CD4-positive, alpha-beta T cell treated with Interleukin-12 subunit alpha and Interleukin-12 subunit beta, for 1 hour (primary cell): ENCODE measurements at places on chromosomes 7 and 10.

DNA sequence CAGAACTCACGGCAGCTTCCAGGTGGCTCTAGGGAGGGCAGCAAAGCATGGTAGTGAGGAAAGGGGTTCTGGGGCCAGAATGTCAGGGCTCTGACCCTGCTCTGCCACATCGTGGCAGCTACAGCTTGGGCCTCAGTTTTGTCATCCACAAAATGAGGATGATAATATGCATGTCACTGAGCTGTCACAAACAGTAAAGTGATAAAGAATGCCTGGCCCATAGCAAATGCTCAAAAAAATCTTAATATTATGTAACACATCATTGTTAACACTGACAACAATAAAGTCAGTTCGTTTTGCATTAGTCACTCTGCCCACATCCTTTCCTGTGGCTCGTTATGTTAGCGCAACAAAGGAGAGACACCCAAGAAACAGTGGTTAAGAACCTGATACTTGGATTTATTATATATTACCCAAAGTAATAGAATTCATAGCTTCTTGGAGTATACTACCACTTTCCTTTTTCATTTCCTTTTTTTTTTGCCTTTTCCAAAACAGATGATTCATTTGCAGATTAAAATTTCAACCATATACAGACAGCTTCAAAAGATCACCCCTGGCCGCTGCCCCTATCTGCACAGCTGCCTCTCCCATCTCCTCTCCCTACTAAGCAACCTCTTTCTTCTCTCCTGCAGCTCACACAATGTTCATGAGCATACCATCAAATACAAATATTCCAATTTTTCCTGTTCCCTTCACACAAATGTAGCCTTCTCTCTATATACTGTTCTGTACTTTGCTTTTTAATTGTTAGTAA is 45.5 kb upstream of the DDC start:
- DNase-seq, result peak; percentile 64

DNA sequence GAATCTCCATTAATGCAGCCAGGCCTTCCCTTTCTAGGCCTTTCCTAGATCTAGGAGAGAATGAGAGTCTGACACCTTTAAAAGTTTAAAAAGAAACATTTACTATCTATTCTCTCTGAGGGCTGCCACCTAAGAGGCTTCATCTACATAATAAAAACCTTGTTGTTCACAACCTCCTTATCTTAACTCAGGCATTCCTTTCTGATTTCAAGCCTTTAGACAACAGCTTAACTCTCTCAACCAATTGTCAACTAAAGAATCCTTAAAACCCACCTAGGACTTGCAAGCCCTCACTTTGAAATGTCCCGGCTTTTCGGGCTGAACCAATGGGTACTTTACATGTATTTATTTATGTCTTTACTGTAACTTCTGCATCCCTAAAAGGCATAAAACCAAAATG is 64.3 kb upstream of the RET start:
- no peak for DNase-seq

GRCh38 chr10:100433253-100434240 is 29.3 kb upstream of the WNT8B start:
- peak; percentile 94 for DNase-seq

GRCh38 chr10:132776186-132776585 is 9.8 kb downstream of the NKX6-2 start:
- DNase-seq, result no peak

DNA sequence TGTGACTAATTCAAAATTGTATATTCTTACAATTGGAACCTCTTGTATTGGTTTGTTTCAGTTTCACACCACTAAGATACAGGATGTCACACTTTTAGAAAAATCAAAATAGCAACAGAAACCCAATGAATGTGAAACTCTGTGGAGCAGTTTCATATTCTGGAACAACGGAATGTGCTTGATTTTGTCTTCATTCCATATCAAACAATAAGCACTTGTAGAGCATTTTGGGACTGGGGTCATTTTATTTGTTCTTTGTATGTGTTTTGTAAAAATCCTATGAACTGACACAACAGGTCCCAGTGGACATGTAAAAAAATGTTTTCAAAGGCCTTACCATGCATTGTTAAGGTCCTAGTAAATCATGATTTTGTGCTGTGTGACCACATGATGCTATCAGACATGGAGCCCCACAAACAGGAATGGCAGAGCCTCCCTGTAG is 123.1 kb downstream of the DKK1 start:
- no peak for DNase-seq

GRCh38 chr10:121138112-121138860 is 287.1 kb downstream of the WDR11 start:
- no peak for DNase-seq

DNA sequence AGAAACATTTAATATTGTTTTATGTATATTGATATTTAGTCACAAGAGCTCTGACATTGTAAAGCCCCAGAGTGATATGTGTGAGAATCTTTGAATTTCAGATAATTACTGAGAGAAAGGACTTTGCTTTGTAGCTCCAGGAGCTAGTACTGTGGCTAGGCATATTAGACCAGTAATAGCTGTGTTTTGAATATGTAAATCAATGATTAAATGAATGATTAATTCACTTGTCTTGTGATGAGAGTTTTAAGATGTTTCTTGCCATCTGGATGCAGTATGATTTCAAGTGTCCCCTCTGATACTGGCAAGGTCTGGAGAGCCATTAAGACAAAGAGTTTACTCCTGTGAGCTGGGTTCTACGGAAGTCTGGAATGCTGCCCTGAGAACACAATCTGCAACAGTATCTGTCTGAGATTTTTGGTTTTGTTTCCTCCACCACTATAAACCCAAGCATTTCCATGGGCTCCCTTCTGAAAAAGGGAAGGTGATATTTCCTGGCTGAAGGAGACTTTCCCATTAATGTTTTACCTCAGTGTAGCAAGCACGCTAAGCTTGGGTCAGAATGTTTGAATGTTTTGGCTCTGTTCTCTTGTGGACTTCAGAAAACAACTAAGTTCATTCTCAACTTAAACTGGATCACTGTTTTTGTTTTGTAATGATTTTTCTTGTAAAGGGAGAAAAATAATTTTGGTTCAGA is 61.3 kb upstream of the BICC1 start:
- DNase-seq, result no peak

- no peak for DNase-seq
These were observed 21.8 kb downstream of the REEP3 start for GRCh38 chr10:63542835-63543575.

GRCh38 chr10:91034042-91034441 is 113.2 kb upstream of the ANKRD1 start:
- DNase-seq, result peak; percentile 50

DNA sequence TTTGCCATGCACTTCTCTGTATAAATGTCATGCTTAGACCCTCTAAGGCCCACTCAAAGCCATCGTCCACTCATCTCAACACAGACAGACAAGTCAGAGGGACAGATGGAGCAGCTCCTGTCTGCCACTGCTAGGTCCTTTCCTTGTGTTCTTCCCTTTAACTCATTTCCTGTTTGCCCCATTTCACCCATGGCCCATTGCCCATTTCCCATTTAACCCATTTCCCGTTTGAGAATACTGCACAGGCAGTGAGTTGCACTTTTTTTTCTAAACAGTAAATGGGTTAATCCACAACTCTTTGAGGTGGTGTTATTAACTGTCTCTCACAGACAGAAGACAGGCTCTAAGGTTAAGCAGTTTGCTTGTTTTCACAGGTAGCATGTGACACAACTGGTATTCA is 179.3 kb downstream of the NPSR1 start:
- no peak for DNase-seq

GRCh38 chr7:101754424-101755159 is 62.8 kb upstream of the CUX1 start:
- no peak for DNase-seq

DNA sequence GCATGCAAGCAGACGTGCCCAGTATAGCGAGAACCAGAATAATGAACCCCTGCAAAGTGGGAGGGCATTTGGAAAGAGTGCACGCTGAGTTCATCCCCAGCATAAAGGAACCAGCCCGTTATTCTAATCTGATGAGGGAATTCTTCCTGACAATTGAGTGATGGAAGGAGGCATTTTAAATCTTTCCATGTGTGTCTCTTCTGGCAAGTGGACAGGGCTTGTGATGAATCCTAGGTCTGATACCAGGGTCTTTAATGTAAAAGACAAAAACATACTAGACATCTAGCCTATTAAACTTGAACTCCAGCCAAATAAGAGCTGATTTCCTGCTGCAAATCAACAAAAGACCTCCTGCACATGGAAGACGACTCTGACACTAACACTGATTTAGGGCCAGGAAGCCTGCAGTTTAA is 301.2 kb downstream of the DPP6 start:
- no peak for DNase-seq

DNA sequence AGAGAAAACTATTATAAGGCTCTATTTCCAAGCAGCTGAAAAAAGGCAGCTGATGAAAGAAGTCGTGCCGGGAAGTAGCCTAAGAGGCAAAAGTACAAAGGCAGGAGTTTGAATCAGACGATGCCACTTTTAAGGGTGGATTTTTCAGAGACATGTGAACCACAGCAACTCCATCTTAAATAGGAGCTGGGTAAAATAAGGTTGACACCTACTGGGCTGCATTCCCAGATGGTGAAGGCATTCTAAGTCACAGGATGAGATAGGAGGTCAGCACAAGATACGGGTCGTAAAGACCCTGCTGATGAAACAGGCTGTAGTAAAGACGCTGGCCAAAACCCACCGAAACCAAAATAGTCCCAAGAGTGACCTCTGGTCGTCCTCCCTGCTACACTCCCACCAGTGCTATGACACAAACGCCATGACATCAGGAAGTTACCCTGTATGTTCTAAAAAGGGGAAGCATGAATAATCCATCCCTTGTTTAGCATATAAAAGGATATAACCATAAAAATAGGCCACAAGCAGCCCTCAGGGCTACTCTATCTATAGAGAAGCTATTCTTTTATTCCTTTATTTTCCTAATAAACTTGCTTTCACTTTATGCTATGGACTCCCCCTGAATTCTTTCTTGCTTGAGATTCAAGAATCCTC is 45.5 kb upstream of the PRSS1 start:
- no peak for DNase-seq

GRCh38 chr7:104664648-104665047 is 336.2 kb downstream of the LHFPL3 start:
- DNase-seq, result no peak

DNA sequence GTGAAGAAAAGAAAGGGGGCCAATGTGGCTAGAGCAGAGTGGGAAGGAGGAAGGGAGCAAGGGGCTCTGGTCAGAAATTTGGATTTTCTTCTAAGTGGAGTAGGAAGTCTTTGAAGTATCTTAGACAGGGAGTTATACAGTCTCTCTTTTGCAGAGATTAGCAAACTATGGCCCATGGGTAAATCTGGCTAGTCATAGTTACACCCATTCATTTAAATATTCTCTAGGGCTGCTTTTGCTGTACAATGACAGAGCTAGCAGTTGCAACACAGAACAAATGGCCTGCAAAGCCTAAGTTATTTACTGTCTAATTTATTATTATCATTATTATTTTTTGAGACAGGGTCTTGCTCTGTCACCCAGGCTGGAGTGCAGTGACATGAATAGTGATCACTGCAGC is 10.5 kb upstream of the LAMB4 start:
- DNase-seq, result no peak

DNA sequence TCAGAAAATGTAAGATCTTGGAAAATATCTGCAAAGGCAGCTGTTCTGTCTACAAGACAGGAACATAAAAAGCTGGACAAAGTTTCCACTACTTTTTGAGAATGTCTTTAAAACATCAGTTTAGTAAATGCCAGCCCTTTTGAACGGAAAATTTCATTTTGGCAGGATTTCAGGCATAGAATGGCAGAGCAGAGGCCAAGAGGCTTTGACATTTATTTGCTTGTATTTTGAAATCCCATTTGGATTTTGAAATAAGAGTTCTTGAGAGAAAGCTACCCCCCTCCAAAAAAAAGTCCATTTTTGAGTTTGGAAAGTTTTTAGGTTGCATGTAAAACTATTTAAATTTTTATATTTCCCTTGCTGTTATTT is 3.1 kb upstream of the ETV1 start:
- no peak for DNase-seq

GRCh38 chr7:75584354-75584753 is 92.2 kb downstream of the SPDYE5 start:
- no peak for DNase-seq

- no peak for DNase-seq
These were observed 58.3 kb downstream of the WIPF3 start for GRCh38 chr7:29864656-29865055.

- no peak for DNase-seq
These were observed 77.2 kb downstream of the KIAA1549 start for GRCh38 chr7:138903859-138904435.

- no peak for DNase-seq
These were observed 29.0 kb upstream of the CCNY start for GRCh38 chr10:35307297-35307696.

DNA sequence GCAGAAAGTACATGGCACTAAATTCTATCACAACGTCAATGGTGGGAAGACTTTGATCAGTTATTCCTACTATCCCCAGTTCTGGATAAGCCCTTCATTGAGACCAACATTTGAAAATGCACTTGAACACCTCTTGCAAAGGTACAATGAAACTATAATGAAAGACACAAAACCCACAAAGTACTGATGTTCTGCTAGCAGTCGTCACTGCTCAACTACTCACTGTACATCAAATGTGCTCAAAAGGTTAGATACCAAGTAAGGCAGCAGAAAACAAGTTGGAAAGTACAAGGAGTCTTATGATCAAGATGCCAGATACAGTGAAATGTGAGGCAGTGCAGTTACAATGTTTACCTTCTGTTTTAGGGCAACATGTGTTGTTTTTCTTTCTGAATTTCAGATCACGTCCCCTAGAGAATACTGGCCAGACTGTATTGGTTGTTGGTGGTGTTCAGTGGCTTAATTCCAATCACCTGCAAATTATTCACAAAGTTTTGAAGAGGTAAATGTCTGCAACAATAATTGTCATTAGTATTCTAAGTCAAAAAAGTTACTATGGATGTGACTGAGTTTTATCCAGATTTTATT is 62.4 kb upstream of the WNT16 start:
- DNase-seq, result no peak

GRCh38 chr7:104982308-104983075 is 31.5 kb upstream of the KMT2E start:
- no peak for DNase-seq

DNA sequence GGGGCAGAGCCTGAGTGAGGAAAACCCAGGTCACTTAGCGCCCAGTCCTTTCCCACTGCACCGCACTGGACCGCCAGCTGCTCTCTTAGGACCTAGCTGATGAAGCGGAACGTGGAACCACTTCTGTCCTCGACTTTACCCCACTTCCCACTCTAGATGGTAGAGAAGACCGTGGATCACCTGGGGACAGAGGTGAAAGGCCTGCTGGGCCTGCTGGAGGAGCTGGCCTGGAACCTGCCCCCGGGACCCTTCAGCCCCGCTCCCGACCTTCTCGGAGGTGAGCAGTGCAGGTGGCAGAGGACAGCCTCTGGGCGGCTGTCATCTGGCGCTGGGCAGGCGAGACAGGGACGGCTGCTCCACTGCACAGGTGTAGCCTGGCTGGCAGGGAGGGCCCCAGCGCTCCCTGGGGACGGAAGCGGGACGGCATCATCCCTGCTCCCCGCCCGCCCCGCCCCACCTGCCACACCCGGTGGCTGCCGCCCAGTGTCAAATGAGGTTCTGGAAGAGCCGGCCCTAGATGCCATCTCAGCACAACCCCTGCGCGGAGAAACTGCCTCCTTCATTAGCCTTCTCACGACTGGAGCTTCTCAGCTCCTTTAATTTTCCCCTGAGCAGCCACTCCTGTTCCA is 11.7 kb downstream of the PLAC9 start:
- DNase-seq, result peak; percentile 17
